ENCODE measurements at places on chromosomes 12 and 14.

DNA sequence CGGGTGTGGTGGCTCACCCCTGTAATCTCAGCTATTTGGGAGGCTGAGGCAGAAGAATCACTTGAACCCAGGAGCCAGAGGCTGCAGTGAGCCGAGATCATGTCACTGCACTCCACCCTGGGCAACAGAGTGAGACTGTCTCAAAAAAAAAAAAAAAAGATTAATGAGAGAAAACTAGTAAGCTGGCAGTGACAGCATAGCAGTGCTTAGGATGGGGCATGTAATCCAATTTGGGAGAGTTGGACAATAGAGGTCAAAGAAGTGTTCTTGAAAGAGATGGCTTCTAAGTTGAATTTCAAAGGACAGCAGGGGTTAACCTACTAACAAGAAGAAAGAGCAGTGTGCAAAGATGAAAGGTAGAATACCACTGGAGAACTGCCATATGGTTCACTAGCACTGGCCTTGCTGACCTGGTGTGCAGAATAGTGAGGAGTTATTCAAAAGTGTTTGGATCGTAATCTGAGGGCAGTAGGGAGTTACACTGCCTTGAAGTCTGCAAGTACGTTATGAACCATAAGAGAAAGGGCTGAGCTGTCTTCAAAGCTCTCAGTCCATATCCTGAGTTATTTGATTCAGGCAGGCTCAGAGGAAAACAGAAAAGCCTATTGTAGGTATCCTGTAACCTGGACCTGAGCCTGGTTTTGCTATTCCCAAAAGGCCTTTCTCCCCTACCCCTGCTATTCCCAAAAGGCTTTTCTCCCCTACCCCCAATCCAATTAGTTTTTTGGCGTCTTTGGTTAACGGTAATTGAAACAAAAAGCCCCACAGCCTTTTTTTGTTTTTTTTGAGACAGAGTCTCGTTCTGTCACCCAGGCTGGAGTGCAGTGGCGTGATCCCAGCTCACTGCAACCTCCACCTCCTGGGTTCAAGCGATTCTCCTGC lies 3.4 kb downstream of the XPOT start:
- DNase-seq, result no peak

DNA sequence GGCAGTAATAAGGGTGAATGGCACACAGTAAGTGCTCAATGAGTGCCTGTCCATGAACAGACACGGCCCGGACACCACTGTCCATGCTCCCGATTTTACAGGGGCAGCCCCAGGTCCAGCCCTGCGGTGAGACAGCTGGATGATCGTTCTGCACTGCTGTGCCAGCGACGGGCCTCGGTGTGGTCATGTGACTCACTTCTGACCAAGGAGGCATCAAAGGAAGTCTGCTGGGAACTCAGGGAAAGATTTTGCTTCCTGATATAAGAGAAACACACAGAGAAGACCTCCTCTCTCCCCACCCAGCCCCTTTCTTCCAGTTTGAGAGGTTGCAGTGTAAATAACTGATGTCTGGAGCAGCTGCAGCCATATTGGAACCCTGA lies 126.6 kb downstream of the SCARB1 start:
- DNase-seq, result no peak

GRCh38 chr12:112413855-112414625 lies 4.6 kb upstream of the RPL6 start:
- DNase-seq, result no peak

GRCh38 chr12:118238888-118239287 lies 103.0 kb downstream of the PEBP1 start:
- no peak for DNase-seq

GRCh38 chr12:87795555-87795954 lies 233.6 kb downstream of the C12orf50 start:
- no peak for DNase-seq

GRCh38 chr12:91370086-91370868 lies 187.7 kb upstream of the DCN start:
- DNase-seq, result no peak

DNA sequence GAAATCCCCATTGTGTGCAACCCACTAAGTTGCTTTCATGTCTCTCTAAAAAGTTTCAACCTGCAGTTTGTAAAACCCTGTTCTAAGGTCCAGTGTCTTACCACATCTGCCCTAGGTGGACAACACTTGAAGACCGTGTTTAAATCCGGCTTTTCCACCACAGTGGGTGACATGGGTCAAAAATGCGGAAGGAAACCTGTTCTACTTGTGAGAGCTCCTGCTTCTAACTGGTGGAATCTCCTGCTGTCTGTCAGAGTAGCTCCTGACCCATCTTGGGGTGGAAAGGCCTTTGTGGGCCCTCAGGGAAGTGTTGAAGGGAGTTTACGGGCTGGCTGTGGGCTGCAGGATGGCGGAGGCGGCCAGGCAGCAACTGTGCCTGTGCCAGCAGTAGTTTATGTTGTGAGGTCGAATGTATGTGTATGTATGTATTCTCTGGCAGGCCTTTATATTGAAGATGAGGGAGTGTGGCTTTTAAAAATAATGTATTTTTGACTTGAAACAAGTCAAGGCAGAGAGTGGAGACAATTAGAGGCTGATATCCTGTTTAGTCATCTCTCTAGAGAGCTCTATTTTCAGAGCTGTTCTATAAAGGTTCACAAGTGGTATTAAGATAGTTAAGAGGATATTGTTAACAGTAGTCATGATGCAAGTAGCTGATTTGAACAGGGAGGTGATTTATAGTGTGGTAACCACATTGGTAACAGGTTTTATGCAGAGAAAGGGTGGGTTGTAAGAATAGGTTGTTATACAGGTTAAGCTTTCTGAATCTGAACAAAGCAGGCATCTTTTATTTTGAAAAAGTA lies 67.0 kb downstream of the PRKCH start:
- no peak for DNase-seq

DNA sequence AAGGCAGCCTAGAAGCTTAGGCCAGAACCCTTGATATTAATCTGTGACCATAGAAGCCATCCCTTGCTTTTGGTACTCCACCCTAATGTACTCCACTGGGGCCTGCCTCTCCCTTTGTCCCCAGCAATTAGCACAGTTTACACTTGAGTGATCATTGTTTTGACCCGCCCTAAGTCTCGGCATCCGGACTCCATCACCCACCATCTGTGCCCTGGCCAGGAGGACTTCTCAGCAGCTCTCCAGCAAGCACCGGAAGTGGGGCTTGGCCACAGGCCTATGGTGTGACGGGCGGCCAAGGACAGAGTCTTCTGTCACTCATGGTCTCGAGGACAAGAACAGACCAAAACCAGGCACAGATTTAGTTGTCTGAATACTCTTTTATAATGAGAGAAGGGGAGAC lies 126.5 kb upstream of the NTF3 start:
- peak; percentile 47 for DNase-seq

DNA sequence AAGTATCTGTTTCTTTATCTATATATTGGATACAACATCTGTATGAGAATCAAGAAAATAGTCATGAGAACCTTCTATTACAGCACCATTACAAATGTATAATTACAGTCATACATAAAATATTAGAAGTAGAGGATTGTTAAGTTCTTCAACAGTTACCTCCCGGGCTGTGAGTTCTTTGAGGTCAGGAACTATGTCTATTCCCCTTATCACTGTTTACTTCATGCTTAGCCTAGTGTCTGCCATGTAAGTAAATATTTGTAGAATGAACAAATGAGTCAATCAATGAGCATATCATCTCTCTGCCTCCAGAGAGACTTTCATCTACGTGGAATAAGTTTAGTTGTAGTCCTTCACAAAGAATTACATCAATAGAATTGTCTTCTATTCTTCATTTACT lies 47.2 kb downstream of the PUS7L start:
- DNase-seq, result no peak

DNA sequence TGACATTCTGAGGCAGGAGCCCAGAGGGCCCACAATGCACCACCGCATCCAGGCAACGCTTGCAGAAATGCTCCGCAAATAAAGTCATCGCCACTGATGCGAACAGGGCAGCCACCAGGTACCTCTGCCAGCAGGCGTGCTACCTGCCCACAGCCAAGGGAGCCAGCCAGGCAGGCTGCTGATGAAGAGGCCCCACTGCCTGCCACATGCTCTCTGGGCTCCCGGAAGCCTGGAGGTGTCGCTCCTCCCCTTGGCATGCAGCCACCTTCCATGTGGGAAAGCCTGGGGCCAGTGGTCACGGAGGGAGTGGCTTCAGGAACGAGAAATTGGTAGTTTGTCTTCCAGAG lies 14.7 kb downstream of the GPR132 start:
- peak; percentile 8 for DNase-seq

GRCh38 chr12:71786829-71787228 lies 32.2 kb downstream of the RAB21 start:
- no peak for DNase-seq

DNA sequence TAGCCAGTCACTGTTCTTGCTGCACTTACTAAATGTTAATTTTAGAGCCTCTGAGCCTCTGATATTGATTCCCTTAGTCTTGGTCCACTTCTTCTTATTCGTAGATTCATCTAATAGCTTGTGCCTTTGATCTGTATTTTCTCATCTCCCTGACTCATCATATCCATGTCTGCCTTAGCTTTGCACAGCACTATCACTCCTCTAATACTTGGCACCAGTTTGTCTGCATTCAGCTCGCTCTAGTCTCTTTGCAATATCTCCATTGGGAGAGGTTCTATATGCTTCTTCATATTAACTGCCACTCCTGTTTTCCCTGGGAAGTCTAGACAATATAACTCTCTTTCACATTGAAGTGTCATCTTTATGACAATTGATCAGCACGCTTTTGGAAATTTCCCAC lies 68.5 kb upstream of the CSRP2 start:
- no peak for DNase-seq

- peak; percentile 42 for DNase-seq
These were observed 471.6 kb upstream of the FOXG1 start for GRCh38 chr14:28294834-28295440.

DNA sequence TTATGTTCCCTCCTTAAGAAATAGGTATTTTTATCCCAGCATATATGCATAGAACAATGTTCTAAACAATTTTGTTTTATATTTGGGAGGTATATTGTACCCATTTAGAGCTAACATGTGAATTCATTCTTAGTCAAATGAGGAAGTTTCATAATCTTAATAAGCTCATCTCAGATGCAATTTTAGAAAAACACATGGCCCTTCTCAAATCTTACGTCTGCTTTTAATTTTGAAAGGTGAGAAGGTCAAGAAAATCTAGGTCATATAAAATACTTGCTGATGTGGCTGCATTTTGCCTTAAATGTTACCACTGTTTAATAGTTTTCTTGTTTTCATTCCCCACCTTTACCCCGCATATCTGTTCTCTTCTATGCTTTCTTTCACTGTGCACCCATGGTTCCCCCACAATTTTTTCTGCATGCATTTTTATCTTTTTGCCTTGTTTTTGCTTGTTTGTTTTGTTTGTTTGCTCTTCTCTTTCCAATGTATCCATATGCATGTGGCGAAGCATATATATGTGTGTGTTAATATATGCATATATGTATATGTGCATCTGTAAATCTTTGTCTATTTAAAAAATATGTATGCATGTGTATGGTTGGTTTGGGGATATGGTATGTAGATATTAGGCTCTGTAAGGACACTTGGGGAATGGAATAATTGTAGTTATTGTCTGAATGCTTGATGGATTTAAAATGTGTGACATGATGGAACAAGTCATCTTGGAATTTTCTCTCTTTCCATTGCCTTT lies 317.1 kb downstream of the BCAT1 start:
- DNase-seq, result no peak

DNA sequence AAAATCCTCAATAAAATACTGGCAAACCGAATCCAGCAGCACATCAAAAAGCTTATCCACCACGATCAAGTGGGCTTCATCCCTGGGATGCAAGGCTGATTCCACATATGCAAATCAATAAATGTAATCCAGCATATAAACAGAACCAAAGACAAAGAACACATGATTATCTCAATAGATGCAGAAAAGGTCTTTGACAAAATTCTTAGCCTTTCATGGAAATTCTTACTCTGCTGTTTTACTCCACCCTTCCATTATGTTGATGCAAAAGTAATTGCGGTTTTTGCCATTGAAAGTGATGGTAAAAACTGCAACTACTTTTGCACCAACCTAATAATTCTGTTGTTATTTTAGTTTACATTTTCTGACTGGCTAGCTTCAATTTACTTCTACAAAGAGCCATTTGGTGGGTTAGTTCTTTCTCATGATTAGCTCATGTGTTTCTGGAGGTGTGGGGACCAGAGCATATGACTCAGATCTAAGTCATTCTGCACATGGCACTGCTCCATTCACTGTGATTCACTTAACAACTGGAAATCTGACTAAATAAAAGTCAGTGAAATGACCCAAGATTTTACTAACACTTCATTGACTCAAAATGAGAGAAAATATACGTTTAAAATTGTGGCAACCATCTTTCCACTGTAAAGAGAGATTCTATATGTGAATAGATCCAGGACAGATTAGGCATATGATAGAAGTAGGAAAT lies 99.9 kb downstream of the TMTC3 start:
- DNase-seq, result no peak

DNA sequence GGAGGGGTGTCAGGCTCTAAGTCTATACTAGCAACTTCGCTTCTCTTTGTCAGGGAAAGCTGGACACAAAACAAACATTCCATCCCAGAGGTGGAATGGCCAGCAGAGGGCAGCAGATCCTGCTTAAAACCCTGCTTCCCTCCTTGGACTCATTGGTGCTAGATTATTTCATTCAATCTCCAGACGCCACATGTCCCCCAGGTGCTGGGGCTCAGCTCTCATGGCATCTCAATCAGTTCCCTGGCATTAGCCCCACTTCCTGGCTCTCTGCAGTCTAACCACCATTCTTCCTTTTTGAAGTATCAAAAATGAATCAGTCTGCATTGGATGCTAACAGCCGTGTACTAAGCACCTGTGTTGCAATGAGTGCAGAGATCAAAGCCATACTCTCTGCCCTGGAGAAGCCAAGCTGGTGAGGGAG lies 8.1 kb upstream of the PPP1R1A start:
- DNase-seq, result peak; percentile 31

- DNase-seq, result no peak
These were observed 79.2 kb downstream of the B4GALNT3 start for GRCh38 chr12:538731-539539.

GRCh38 chr12:124184456-124184855 lies 110.4 kb upstream of the RFLNA start:
- DNase-seq, result no peak

DNA sequence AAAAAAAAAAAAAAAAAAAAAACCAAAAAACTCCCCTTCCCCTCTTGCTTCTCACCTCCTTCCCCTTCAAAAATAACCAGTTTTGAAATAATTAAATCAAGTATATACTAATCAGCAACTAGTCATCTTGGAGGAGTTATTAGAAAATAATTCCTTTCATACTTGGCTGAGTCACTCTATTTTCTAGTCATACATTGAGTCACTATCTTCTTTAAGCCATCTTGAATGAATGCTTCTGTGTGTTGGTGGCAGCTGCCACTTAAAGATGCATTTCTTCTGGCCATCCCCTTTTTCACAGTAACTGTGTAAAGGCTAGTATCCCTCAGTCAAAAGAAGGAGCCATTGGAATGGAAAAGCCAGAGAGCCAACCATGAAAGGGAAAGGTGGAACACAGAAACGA lies 84.2 kb upstream of the TMEM263 start:
- DNase-seq, result no peak

- DNase-seq, result no peak
These were observed 54.3 kb downstream of the HMGA2 start for GRCh38 chr12:65878540-65878939.

- DNase-seq, result no peak
These were observed 27.8 kb upstream of the CAPRIN2 start for GRCh38 chr12:30782316-30783173.

- no peak for DNase-seq
These were observed 19.6 kb downstream of the AMN start for GRCh38 chr14:102942069-102942468.

- no peak for DNase-seq
These were observed 5.1 kb upstream of the TMEM263 start for GRCh38 chr12:106950591-106950990.

- no peak for DNase-seq
These were observed 54.1 kb downstream of the CEP83 start for GRCh38 chr12:94405413-94406116.

GRCh38 chr14:77204459-77204771 lies 22.8 kb downstream of the TMEM63C start:
- DNase-seq, result peak; percentile 97
